ENCODE measurements at places on chromosomes 2 and 18. TPM values are rescaled to one million over a fixed set of nuclear protein-coding genes. Genes with fewer than 3 reads are reported as not detected.

GRCh38 chr2:62136956-62137830 is 58.7 kb upstream of the B3GNT2 start:
- no peaks in the 10 kb centered on the region for H3K27me3 ChIP-seq
- peaks cover 14% of the 10 kb centered on the region for H3K36me3 ChIP-seq
- no peak overlapping the region for H3K27ac ChIP-seq
- no peaks in the 10 kb centered on the region for H3K4me1 ChIP-seq

GRCh38 chr2:44075541-44075940 is 79.8 kb upstream of the LRPPRC start:
- no peak overlapping the region for H3K4me3 ChIP-seq
- ATAC-seq: peak; percentile 63
- H3K27me3 ChIP-seq: no peaks in the 10 kb centered on the region
- H3K36me3 ChIP-seq: no peaks in the 10 kb centered on the region

DNA sequence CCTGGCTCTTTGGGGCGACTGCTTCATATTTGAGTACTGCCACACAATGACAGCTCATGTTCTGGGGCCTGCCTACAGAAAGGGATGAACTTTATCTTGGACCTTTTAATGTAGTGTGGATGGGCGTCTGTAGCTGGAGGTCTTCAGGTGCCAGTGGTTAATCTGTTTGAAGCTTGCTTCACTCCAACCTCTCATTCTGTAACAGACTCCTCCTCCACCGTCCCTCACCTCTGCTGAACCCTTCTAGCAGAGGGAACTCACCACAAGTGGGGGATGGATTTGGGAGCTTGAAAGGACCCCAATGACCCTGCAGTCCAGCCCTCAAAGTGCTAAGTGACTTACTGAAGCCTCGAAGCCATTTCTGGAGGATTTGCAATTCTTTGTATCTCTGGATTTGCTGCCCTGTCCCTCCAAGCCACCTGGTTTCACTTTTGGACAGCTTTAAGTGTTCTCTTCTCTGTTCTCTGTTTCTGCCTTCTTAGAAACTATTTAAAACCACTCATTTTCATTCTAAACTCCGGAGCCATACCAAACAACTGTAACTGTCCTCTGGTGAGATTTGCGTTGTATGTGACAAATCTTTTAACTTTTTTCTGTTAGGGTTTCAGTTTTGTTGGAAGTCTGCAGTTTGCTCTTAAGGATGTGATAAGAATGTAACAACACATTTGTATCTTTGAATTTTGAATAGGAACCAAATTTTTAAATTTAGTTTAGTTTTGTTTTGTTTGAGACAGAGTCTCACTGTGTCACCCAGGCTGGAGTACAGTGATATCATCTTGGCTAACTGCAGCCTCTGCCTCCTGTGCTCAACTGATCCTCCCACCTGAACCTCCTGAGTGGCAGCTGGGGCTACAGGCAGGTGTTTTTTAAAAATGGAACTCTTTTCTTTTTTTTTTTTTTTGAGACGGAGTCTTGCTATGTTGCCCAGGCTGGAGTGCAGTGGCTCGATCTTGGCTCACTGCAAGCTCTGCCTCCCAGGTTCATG is 37.0 kb upstream of the CASP8 start:
- H3K27ac ChIP-seq: no peak overlapping the region
- H3K27me3 ChIP-seq: no peaks in the 10 kb centered on the region
- no peak for ATAC-seq
- H3K4me1 ChIP-seq: no peaks in the 10 kb centered on the region
- H3K36me3 ChIP-seq: peaks cover 2% of the 10 kb centered on the region

DNA sequence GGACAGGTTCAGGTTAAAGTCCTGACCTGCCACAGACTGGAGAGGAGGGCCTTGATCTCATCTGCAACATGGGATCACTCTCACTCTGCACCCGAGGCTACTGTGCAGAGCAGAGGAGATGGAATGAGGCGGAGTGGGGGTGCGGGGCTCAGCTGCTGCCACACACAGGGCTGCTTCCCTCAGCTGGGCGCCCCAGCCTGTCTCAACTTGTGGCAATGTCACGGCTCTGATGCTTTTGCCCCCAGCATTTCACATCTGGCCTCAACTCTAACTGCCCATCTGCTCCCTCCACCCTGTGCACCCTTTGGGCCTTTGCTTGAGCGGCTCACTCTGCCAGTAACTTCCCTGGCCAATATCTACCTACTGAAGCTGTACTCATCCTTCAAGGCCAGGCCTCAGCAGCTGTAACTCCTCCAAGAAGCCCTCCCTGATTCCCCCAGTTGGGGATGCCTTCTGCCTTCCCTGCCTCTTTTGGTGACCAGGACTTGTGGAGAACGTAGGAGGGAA is 70.3 kb downstream of the POLR1A start:
- peak overlapping the region; percentile 86 for H3K27ac ChIP-seq
- peaks cover 66% of the 10 kb centered on the region for H3K36me3 ChIP-seq
- no peaks in the 10 kb centered on the region for H3K27me3 ChIP-seq
- no peaks in the 10 kb centered on the region for H3K4me1 ChIP-seq

- no peak overlapping the region for H3K27ac ChIP-seq
- H3K36me3 ChIP-seq: no peaks in the 10 kb centered on the region
- ATAC-seq: no peak
- H3K4me3 ChIP-seq: no peak overlapping the region
- H3K4me1 ChIP-seq: peaks cover 5% of the 10 kb centered on the region
- no peaks in the 10 kb centered on the region for H3K27me3 ChIP-seq
Observed at GRCh38 chr2:144894612-144895599, 375.0 kb upstream of the ZEB2 start.

GRCh38 chr2:220660277-220661145 is 911.6 kb downstream of the EPHA4 start:
- ATAC-seq: no peak
- no peak overlapping the region for H3K4me3 ChIP-seq
- no peaks in the 10 kb centered on the region for H3K4me1 ChIP-seq
- no peaks in the 10 kb centered on the region for H3K36me3 ChIP-seq
- no peak overlapping the region for H3K27ac ChIP-seq

- no peaks in the 10 kb centered on the region for H3K4me1 ChIP-seq
- ATAC-seq: no peak
- no peaks in the 10 kb centered on the region for H3K36me3 ChIP-seq
- no peak overlapping the region for H3K27ac ChIP-seq
- no peak overlapping the region for H3K4me3 ChIP-seq
Observed at GRCh38 chr2:142974288-142975024, 97.0 kb downstream of the KYNU start.

GRCh38 chr2:158182676-158183295 is 81.1 kb downstream of the UPP2 start:
- H3K4me1 ChIP-seq: no peaks in the 10 kb centered on the region
- H3K4me3 ChIP-seq: no peak overlapping the region
- no peak overlapping the region for H3K27ac ChIP-seq
- H3K27me3 ChIP-seq: no peaks in the 10 kb centered on the region

- no peaks in the 10 kb centered on the region for H3K36me3 ChIP-seq
- no peak overlapping the region for H3K4me3 ChIP-seq
- H3K27ac ChIP-seq: no peak overlapping the region
- H3K27me3 ChIP-seq: peaks cover 90% of the 10 kb centered on the region
Observed at GRCh38 chr2:161417438-161418274, 1.6 kb downstream of the TBR1 start.

DNA sequence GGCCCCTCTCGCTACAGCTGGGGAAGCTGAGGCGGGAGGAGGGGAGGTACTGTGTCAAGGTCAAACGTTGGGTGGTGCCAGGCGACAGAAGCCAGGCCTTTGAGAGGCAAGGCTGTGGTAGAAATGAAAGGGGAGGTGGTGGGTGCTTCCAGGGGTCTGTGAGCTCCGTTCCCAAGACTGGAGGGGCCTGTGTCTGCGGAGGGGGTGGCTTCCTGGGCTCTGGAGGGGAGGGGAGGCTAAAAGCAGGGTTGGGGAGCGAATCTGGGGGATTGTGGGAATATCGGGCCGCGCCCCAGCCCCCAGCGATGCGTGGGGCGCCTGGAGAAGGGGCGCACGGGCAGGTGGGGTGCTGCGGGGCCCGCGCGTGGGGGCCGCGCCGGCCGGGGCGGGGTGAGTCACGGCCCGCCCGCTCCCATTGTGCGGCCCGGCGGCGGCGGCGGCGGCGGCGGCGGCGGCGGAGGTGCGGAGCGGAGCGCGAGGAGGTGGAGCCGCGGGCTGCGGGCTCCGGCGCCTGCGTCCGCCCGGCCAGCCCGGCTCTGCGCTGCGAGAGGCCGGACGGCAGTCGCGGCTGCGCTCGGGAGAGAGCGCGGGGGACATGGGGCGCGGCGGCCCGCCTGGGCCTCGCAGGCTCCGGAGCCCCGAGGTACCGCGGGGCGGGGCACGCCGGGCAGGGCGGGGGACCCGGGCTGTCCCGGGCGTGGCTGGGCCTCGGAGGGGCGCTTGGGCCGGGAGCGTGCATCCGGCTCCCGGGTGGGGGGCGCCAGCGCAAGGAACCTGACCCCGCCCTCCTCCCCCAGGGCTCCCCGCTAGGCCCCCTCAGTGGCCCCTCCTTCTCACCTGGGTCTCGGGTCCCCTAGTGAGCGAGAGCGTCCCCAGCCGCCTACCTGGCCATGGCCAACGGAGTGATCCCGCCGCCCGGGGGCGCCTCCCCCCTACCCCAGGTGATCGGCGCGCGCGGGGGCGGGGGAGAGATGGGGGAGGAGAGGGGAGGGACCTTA is at the start of gene SLC4A3:
SLC4A3 (plus strand) TSS at position 528 of the 998 bp plus-strand sequence; CDS start at position 891, 363 bp downstream.
- H3K27me3 ChIP-seq: no peaks in the 10 kb centered on the region
- H3K4me3 ChIP-seq: peak within 1 kb of the TSS; percentile 79
- ATAC-seq: peak; percentile 74
- H3K36me3 ChIP-seq: no peaks in the 10 kb centered on the region

DNA sequence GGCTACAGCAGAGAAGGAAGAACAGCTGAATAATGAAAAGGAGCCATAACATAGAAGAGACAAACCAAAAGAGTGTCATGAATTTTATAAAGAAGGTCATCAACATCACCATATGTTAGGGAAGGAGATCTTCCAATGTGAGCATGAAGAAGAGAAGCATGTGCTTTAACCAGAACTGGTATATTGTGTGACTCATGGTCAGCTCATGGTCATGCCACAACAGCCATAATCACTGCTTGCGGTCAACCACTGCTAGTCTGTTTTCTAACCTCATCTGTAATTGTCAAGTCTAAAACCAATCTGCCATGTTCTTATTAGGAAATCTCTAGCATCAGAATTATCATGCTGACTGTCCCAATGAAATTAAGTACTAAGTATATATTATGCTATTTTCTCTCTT is 204.1 kb upstream of the VRK2 start:
- no peak overlapping the region for H3K27ac ChIP-seq
- ATAC-seq: no peak
- no peaks in the 10 kb centered on the region for H3K27me3 ChIP-seq
- no peak overlapping the region for H3K4me3 ChIP-seq
- H3K36me3 ChIP-seq: no peaks in the 10 kb centered on the region

DNA sequence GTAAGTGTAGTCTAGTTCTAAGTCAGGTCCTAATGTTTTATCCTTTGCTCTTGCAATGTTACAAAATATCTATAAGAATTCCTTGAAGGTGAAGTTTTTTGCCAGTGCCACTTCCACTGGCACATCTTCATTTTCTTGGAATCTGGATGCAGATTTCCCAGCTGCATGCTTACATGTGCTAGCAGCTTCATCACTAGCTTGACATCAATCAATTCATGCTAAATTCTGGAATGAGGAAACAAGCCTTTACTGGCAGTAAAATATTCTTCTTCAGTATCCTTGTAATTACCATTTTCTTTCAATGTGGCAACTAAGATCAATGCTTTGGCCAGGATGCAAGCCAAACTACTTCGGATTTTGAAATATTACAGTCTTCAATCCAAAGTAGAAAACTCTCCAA is 200.6 kb upstream of the SIX2 start:
- H3K4me3 ChIP-seq: no peak overlapping the region
- no peak for ATAC-seq
- H3K36me3 ChIP-seq: no peaks in the 10 kb centered on the region
- no peaks in the 10 kb centered on the region for H3K27me3 ChIP-seq
- no peaks in the 10 kb centered on the region for H3K4me1 ChIP-seq
- H3K27ac ChIP-seq: no peak overlapping the region

- no peak overlapping the region for H3K4me3 ChIP-seq
- no peak overlapping the region for H3K27ac ChIP-seq
- H3K27me3 ChIP-seq: no peaks in the 10 kb centered on the region
- no peak for ATAC-seq
- peaks cover 13% of the 10 kb centered on the region for H3K4me1 ChIP-seq
- H3K36me3 ChIP-seq: no peaks in the 10 kb centered on the region
Observed at GRCh38 chr2:100629309-100629708, 66.5 kb downstream of the PDCL3 start.

- H3K36me3 ChIP-seq: no peaks in the 10 kb centered on the region
- H3K4me3 ChIP-seq: no peak overlapping the region
- no peaks in the 10 kb centered on the region for H3K4me1 ChIP-seq
- H3K27ac ChIP-seq: no peak overlapping the region
- ATAC-seq: no peak
Observed at GRCh38 chr2:27154488-27154887, 5.7 kb downstream of the TCF23 start.

DNA sequence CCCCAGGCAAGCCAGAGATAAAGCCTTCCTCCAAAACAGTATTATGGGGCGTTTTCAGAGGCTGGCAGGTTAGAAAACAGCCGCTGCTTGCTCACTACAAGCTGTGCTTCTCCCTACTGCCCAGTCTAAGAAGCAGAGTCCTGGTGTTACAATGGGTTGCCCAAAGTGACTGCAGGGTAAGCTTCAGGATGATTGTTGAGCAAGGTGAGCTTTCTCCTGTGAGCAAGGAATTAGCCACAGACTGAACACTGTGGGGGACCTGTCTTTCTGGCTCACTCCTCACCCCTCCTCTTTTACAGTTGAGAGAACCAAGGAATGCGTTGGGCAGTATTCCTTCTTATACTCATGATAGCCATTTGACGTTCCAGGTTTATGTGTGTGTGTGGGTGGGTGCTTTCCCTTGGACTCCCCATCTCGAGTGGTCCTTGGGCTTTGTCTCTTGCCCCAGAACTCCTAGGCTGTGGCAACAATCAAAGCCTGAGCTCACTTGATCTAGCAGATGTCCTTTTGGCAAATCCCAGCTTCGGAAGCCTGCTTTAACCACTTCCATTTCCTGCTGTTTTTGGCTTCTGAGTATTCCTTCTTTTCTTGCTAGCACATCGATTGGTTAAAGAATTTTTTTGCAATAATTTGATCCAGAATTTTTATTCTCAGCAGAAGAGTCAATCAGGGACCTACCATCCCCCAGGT is 47.5 kb downstream of the KDM3A start:
- peak overlapping the region; percentile 56 for H3K27ac ChIP-seq
- H3K36me3 ChIP-seq: peaks cover 99% of the 10 kb centered on the region
- no peak for ATAC-seq
- H3K4me3 ChIP-seq: no peak overlapping the region

GRCh38 chr18:54031243-54031642 is 193.2 kb downstream of the MBD2 start:
- no peaks in the 10 kb centered on the region for H3K4me1 ChIP-seq
- ATAC-seq: no peak
- H3K4me3 ChIP-seq: no peak overlapping the region
- H3K27ac ChIP-seq: no peak overlapping the region
- H3K27me3 ChIP-seq: no peaks in the 10 kb centered on the region

ALLC gene
- total RNA-seq: not detected

RAPGEF4 gene
- total RNA-seq: 7.9 TPM

YES1 gene
- total RNA-seq: 107 TPM

CROCC2 gene
- not detected for total RNA-seq

TRABD2A gene
- 2.7 TPM for total RNA-seq

CFC1 gene
- not detected for total RNA-seq

STAT4 gene
- 0.62 TPM for total RNA-seq
